ENCODE measurements at places on chromosomes 5 and 9.

- DNase-seq = no peak
Measured at GRCh38 chr5:135729321-135729786, 105.1 kb upstream of the SLC25A48 start.

DNA sequence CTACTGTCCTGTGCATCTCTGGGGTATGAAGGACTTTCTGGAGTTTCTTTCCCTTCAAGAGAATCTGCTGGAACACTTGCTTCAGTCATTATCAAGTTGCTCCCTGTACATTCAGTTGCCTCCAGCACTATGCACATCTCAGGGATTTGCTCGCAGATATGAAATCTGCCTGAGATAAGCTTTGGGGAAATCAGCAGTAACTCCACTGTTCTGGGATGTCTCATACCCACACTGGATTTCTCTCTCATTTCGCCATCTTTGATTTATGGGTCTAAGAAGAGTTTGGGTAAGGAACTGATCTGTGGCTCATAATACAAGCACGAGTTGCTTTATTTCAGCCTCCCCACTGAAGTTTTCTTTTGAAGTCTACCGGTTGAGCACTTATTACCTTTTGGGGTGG, 585.6 kb downstream of the PSAT1 start:
- no peak for DNase-seq

DNA sequence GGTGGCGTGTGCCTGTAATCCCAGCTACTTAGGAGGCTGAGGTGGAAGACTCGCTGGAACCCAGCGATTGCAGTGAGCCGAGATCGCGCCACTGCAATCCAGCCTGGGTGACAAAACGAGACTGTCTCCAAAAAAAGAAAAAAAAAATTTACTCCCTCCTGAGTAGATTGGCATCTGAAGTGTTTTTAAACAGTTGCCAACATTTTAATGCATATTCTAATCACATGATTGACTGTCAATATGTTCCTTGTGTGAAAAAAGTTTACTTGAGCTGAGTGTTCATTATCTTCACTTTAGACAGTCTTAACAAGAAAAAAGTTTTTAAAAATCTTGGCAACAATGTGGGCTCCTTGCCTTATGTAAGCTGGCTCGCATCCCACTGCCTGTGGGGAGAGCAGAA, 53.8 kb downstream of the AGXT2 start:
- DNase-seq = no peak

DNA sequence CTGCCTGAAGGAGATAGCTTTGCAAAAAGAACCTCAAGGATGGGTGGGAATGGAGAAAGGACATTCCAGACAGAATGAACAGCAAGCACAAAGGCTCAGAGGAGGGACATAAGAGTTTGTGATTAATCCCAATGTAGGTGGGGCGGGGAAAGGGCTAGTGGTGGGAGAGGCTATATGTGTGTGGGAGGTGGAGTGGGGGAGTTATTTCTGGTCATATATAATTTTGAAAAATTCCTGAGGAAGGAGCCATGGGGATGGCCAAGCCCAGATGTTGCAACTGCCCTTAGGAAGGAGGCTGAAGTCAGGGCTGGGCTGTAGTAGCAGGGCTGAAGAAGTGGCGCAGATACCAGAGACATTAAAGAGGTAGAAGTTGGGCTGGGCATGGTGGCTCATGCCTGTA, 13.4 kb upstream of the CCL27 start:
- DNase-seq = no peak

DNA sequence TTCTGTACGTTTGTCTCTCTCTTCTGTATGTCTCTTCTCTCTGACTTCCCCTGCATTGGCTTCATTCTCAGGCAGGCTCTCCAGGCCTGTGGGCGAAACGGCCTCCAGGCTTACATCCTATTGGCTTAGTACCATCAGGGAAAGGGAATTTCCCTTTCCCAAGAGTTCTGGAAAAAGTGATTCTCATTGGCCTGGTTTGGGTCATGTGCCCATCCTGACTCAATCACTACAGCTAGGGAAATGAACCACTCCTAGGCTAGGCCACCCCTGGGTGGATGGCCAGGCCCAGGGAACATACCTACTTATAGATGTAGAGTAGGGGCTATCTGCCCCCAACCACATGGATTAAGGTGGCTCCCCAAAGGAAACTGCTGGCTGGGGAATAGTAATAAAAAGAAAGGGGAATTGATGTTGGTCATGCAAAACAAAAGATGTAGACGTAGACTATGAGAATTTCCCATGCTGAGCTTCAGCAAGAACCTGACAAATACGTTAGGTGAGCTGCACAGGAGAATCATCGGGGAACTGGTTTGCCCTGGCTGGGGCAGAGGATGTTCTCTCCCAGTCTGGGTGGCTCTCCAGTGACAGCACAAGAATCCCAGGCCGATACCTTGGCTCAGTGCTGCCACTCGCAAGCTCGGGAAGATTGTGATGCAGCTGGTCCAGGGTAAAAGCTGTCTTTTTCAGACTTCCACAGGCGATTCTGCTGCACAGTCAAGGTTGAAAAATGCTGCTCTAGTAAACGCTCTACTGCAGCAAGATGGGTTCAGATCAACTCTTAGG, 3.7 kb upstream of the EGR1 start:
- DNase-seq = no peak

- no peak for DNase-seq
Measured at GRCh38 chr5:68250661-68251298, 35.2 kb downstream of the PIK3R1 start.

- no peak for DNase-seq
Measured at GRCh38 chr9:71472400-71472799, 295.9 kb downstream of the CEMIP2 start.

DNA sequence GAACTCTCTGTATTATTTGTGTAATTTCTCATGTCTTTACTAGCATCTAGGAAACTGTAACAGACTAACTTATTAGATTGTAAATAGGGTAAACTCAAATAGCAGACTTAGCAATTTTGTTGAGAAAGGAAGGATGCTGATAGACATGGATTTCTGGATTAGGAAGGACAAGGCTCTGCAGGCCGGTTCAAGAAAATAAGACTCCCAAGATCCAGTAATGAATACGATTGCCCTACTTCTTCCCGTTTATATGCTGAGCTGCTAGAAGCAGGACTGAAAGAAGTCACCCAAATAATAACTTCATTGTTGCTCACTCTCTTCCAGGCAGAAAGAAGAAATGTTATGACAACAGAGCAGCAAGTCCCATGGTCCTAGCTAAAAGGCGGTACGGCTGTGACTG, 22.8 kb upstream of the C9orf40 start:
- DNase-seq = no peak
